Activated naive CD8-positive, alpha-beta T cell treated with anti-CD3 and anti-CD28 coated beads for 36 hours (primary cell): ENCODE measurements at places on chromosomes 11 and 22. TPM values are rescaled to one million over a fixed set of nuclear protein-coding genes. Genes with fewer than 3 reads are reported as not detected.
A peak's percentile ranks its signal among the peaks of the same experiment; 100 is the strongest.

GRCh38 chr11:131228378-131228777 lies 142.0 kb upstream of the NTM start:
- H3K4me1 ChIP-seq, result no peaks in the 10 kb centered on the region
- no peak overlapping the region for H3K27ac ChIP-seq
- no peak overlapping the region for H3K4me3 ChIP-seq
- H3K27me3 ChIP-seq, result peaks cover 4% of the 10 kb centered on the region
- H3K36me3 ChIP-seq, result no peaks in the 10 kb centered on the region

DNA sequence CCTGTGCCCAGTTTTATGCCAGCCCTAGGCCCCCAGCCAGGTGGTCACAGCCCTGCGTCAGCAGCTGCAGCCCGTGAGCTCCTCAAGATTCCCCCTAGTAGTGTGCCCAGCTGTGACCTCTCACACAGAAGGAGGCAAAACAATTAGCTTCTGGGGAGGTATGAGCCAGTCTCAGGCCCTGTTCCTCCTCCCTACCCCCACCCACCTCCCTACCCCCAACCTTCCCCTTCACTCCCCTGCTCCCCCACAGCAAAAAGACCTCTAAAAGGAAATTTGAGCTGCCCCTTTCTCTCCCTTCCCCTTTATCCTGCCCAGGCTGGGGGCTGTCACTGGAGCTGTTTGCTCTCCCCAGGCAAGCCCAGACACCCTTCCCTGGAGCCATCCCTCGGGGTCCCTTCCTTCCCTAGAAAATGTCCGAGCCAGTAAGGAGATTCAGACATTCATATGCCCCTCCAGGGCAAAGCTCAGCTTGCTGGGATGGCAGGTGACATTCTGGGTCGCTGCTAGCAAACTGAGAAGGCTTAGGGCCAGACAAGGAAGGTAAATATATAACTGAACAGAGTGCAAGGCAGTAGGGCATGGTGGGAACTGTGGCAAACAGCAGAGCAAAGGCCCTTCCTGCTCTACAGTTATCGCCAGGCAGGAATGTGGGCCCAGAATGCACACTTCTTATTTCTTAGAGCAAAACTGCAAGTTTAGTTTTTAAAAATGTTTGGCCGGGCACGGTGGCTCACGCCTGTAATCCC lies 300.2 kb downstream of the MN1 start:
- no peak for DNase-seq
- H3K4me1 ChIP-seq, result no peaks in the 10 kb centered on the region
- no peaks in the 10 kb centered on the region for H3K36me3 ChIP-seq
- H3K27me3 ChIP-seq, result no peaks in the 10 kb centered on the region
- no peak overlapping the region for H3K4me3 ChIP-seq

DNA sequence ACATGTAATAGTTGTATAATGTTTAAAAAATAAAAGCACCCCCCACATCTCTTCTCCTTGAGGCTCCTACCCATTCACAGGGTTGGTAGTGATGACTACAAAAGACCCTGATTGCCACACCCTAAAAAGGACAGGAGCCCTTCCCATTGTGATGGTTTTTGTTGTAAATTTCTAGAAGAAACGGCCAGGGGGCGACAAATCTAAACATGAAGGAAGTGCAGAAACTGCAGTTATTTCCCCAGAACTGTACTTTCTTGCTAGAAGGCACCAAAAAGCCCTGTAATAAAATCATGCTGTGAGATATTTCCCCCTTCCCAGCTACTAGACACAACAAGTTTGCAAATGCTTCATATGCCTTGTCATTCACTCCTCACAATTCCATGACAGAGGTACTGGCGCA lies 10.8 kb downstream of the PRR5L start:
- H3K4me3 ChIP-seq, result no peak overlapping the region
- no peaks in the 10 kb centered on the region for H3K4me1 ChIP-seq
- H3K36me3 ChIP-seq, result peaks cover 3% of the 10 kb centered on the region

GRCh38 chr11:22668005-22668796 lies 1.8 kb downstream of the GAS2 start:
- H3K27ac ChIP-seq, result no peak overlapping the region
- peak overlapping the region; percentile 3 for H3K4me3 ChIP-seq
- H3K36me3 ChIP-seq, result no peaks in the 10 kb centered on the region
- peaks cover 22% of the 10 kb centered on the region for H3K4me1 ChIP-seq

DNA sequence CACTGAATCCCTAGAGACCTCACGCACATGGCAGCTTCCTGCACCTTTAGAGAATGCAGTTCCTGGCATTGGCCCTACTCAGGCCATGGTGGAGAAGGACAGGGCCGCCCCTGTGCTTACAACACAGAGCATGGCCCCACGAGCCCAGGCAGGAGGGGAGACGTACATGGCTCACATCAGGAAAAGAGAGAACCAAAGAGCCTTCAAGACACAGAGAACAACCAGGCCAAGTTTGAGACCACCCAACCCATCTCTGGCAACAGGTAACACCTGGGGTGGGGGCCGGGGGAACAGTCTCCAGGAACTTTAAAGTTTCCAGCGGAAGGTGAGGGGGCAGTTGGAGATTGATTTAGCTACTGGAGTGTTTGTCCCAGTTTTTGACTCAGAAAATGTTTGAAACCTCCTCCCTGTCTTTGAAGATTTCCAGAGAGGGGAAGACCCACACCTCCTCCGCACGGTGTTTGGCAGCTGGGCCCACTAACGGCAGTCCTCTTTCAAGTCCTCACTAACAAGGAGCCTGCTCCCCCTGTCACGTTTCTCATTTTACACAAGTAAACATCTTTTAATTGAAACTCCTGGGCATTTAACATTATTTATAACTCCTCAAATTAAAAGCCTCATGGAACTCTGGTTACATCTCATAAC lies 1423.8 kb downstream of the TBC1D22A start:
- no peaks in the 10 kb centered on the region for H3K36me3 ChIP-seq
- no peak overlapping the region for H3K4me3 ChIP-seq
- peaks cover 3% of the 10 kb centered on the region for H3K4me1 ChIP-seq
- peaks cover 3% of the 10 kb centered on the region for H3K27me3 ChIP-seq

- H3K27me3 ChIP-seq, result no peaks in the 10 kb centered on the region
- DNase-seq, result no peak
- no peaks in the 10 kb centered on the region for H3K36me3 ChIP-seq
Observed at GRCh38 chr22:47658182-47658581, 895.7 kb downstream of the TBC1D22A start.

- H3K4me1 ChIP-seq, result no peaks in the 10 kb centered on the region
- H3K27ac ChIP-seq, result no peak overlapping the region
- DNase-seq, result no peak
- no peaks in the 10 kb centered on the region for H3K27me3 ChIP-seq
- no peak overlapping the region for H3K4me3 ChIP-seq
- H3K36me3 ChIP-seq, result no peaks in the 10 kb centered on the region
Observed at GRCh38 chr11:91199866-91200265, 977.0 kb upstream of the CHORDC1 start.

- no peak overlapping the region for H3K4me3 ChIP-seq
- no peaks in the 10 kb centered on the region for H3K4me1 ChIP-seq
- no peaks in the 10 kb centered on the region for H3K36me3 ChIP-seq
Observed at GRCh38 chr22:17807578-17808410, 33.5 kb upstream of the BID start.

DNA sequence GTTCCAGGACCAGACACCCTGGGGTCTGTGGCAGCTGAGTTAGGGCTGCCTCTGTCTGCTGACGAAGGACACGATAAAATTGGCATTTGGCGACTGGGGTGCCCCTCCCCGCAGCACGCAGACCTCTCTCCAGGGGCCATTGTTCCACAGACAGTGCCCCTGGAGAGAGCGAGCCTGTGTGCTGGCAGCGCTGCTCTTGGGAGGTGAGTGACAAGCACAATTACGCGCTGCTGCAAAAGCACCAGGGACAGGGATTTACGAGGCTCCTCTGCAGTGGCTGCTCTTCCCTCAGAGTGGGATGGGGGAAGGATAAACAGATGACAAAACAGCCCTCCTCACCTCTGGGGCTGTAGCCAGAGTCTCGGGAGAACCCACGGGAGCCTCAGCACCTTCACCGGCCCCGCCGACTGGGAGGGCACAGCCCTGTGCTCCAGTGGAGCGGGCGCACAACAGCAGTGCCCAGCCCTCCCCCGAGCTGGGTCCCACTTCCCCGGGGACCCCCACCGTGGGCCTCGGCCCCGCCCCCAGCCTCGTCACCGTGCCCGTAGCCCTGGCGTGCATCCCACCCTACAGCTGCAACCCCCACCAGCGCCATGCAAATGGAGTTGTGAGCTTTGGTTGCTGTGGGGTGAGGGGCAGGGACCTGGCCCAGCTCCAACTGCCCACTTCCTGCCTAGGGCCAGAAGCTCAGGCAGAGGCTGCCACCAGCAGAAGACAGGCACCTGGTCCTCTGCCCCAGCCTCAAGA lies 19.6 kb downstream of the CHID1 start:
- no peaks in the 10 kb centered on the region for H3K4me1 ChIP-seq
- DNase-seq, result no peak
- peaks cover 10% of the 10 kb centered on the region for H3K36me3 ChIP-seq
- no peak overlapping the region for H3K4me3 ChIP-seq

DNA sequence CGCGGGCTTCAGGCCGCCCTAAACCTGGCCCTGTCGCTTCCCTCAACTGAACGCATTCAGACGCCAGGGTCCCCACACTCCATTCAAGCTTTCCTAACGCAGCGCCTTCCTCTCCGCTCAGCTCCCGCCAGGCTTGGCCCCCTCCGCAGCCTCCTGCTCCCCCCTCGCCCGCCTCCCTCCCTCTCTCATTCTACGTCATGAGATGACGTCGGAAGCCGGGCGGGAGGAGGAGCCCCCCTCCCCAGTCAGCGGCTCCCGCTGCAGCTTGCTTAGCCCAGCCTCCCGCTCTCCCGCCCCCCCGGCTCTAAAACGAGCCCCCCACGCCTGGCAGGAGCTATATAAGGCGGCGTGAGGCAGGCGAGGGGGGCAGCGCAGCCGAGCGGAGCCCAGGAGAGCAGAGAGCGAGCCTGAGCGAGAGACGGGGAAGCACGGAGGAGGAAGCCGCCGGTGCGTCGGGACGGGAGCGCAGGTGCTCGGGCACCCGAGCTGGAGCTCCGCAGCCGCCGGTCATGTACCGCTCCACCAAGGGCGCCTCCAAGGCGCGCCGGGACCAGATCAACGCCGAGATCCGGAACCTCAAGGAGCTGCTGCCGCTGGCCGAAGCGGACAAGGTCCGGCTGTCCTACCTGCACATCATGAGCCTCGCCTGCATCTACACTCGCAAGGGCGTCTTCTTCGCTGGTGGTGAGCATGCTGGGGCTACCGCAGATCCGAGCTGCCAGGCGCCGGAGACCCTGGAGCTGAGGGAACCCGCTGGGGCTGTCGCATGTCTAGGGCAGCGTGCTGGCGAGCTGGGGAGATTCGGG lies at the start of gene NPAS4:
Gene NPAS4 (plus strand): TSS at position 365 of the 806 bp plus-strand sequence. CDS start 145 bp downstream, at position 510.
- no peak within 1 kb of the TSS for H3K27ac ChIP-seq
- peaks cover 27% of the 10 kb centered on the region for H3K4me1 ChIP-seq
- H3K4me3 ChIP-seq, result no peak within 1 kb of the TSS
- H3K27me3 ChIP-seq, result peaks cover 53% of the 10 kb centered on the region

DNA sequence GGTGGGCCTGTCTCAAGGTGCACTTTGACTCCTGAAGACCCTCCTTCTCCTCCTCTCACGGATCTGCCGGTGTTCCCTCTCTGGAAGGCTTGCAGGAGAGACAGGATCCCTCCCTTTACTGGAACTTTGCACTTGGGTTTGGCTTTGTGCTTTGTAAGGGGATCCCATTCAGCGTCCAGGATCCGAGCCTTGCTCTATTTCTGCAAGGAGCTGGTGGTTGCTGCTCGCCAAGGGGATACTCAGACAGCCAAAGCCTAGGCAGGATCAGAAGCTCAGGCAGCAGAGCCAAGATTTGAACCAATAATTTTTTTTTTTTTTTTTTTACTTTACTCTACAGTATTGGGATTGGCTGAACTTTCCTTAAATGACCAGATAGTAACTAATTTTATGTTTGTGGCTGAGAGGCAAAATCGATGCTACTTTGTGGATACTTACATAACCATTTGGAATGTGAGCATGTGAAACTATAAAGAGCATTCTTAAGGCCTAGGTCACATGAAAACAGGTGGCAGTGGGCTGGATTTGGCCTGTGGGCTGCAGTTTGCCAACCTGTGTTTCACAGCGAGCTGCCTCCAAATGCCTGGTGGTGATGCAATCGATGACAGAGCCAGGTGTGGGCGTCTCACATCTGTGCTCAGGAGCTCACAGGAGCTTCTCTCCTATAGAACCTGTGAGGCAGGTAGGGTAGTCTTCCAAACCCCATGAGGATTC lies 25.2 kb downstream of the BCR start:
- peaks cover 6% of the 10 kb centered on the region for H3K36me3 ChIP-seq
- H3K27ac ChIP-seq, result no peak overlapping the region
- H3K4me1 ChIP-seq, result peaks cover 7% of the 10 kb centered on the region
- H3K27me3 ChIP-seq, result no peaks in the 10 kb centered on the region
- H3K4me3 ChIP-seq, result no peak overlapping the region

DNA sequence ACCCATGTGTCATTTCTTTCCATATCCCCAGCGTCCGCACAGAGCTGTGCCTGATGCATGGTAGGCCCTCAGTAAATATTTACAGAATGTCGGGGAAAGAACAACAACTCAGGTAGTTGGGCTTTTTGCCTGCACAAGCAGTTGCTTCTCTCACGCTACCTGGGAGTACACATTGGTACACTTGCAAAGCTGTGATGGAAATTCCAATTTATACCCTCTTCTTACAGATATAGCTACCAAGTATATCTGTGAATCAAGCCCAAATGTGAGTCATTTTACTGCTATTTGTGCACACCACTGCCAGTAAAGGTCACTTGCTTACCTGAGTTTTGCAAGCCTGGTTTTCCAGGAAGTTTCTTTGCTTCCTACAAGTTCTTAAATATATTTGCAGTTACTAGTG lies 333.0 kb upstream of the NARS2 start:
- no peak overlapping the region for H3K4me3 ChIP-seq
- H3K4me1 ChIP-seq, result no peaks in the 10 kb centered on the region
- no peak for DNase-seq
- no peak overlapping the region for H3K27ac ChIP-seq
- peaks cover 7% of the 10 kb centered on the region for H3K27me3 ChIP-seq
- no peaks in the 10 kb centered on the region for H3K36me3 ChIP-seq

DNA sequence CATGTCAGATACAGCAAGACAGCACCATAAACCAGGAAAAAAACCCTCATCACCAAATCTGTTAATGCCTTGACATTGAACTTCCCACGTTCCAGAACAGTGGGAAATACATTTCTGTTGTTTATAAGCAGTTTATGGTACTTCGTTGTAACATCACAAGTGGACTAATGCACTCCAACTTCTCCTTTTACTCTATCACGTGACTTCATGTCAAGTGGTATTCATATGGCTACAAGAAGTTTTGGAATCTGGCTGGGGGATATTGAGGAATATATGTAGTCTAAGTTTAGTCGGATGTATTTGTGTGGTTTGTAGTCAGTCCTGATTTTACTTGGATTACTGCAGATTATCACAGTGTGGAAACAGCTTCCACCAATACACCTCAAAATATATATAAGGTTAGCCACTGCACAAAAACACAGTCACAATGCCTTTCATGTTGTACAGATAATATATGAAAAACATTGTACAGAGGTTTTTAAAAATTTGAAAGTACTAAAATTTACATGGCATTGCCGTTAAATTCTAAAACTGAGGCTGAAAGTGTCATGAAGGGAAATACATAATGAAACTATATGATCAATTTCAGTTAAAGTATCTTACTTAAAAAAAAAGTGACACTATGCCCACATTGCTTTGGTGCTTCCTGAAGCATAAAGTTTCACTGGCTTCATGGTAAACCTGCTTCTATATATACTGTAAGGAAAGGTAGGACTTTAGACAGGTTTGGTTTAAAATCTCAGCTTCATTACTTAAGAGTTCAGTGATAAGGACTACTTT lies 134.1 kb downstream of the CASP12 start:
- no peak overlapping the region for H3K4me3 ChIP-seq
- peaks cover 13% of the 10 kb centered on the region for H3K4me1 ChIP-seq

- no peaks in the 10 kb centered on the region for H3K27me3 ChIP-seq
- no peak for DNase-seq
- no peaks in the 10 kb centered on the region for H3K36me3 ChIP-seq
- peaks cover 3% of the 10 kb centered on the region for H3K4me1 ChIP-seq
- H3K27ac ChIP-seq, result no peak overlapping the region
- H3K4me3 ChIP-seq, result no peak overlapping the region
Observed at GRCh38 chr22:17548010-17548755, 15.1 kb upstream of the SLC25A18 start.

Gene TRIM49
- total RNA-seq, result not detected

Gene OR52N1
- total RNA-seq, result not detected

Gene MTFP1
- 109 TPM for total RNA-seq

Gene MUC5B
- not detected for total RNA-seq

Gene LYVE1
- total RNA-seq, result not detected
